Activated T-cell treated with anti-CD3 and anti-CD28 coated beads, Interleukin-2, amount 50 U/mL, for 1 hour (primary cell): ENCODE measurements at places on chromosomes 3 and 15.

DNA sequence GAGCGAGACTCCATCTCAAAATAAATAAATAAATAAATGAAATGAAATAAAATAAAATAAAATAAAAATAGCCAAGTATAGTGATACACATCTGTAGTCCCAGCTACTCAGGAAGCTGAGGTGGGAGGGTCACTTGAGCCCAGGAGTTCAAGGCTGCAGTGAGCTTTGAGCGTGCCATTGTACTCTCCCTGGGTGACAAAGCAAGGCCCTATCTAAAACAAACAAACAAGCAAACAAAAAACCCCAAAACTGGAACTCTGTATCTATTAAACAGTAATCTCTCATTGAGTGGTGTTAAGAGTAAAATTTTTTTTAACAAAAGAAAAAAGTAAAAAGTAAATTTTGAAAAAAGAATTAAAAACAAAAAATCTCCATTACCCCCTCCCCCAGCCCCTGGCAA is 20.8 kb downstream of the EPM2AIP1 start:
- DNase-seq = no peak

- no peak for DNase-seq
Observed at GRCh38 chr3:12835052-12835665, 6.2 kb downstream of the RPL32 start.

DNA sequence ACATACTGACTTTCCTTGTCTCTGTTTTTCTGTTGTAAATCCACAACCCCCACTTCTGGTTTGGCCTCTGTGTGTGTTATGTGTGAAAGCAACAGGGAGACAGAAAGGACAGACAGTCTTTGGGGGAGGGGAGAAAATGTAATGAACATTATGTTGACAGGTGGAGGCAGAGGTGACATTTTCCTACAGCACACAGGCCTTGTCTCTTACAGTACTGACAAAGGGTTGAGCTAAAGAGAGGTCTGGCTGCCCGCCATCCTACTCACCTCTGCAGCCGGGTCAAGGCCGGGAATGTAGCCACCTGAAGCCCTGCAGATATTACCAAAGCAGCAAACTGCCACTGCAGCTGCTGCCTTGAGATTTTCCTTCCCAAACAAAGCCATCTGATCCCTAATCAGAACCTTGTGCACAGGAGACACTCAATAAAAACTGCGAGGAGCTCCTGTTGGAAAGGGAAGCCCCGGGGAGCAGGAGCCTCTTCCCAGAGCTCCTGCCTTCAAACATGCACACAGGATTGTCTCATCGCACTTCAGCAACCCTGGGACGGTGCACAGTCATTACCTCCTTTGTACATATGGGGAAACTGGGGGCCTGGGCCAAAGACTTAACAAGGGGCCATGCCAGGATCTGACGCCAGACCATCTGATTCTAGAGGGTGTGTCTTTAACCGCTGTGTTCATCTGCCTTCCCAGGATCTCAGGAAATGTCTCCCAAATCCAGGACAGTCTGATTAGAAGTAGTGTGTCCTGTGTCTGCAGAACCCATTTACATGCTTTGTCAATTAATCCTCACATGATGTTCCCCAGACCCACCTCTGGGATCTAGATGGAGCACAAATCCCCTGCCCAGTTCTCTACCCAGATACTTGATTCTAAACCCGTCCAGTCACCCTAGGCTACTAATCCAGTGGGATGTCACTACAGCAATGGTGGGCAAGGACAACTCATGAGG is 14.2 kb downstream of the MYO5C start:
- no peak for DNase-seq

DNA sequence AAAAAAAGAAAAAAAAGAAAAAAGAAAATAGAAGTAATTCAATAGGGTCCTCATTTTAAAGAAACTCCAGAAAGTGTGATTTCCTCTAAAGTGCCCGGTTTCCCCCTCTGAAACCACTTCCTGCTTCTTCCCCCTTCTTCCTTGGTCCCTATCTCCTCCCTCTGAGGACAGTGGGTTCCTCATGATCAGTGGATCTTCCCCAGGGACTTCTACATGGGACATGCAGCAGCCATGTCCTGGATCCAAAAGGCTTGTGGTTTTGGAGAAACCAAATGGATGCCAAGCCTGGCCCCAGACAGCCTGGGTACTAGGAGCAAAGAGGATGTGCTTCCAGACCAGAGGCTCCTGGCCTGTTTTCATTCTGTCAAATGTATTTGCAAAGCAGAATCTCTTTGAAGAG is 26.6 kb upstream of the SMAD6 start:
- no peak for DNase-seq

DNA sequence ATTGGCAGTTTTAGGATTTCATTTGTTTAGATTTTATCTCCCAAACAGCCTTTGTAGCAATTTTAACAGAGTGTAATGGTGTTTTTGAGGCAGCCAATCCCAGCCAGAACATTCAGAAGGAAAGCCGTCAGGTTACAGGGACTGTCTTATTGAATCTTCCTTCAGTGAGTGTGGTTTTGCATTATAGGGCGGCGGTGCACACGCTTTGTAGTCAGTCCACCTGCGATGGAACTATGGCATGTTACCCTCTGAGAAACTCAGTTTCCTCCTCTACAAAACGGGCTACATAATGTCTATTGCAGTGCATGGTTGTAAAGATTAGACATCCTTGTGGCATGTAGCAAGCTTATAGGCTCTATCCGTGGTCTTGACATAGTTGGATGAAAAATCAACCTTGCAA is 1.0 kb downstream of the LRRC28 start:
- DNase-seq = no peak

DNA sequence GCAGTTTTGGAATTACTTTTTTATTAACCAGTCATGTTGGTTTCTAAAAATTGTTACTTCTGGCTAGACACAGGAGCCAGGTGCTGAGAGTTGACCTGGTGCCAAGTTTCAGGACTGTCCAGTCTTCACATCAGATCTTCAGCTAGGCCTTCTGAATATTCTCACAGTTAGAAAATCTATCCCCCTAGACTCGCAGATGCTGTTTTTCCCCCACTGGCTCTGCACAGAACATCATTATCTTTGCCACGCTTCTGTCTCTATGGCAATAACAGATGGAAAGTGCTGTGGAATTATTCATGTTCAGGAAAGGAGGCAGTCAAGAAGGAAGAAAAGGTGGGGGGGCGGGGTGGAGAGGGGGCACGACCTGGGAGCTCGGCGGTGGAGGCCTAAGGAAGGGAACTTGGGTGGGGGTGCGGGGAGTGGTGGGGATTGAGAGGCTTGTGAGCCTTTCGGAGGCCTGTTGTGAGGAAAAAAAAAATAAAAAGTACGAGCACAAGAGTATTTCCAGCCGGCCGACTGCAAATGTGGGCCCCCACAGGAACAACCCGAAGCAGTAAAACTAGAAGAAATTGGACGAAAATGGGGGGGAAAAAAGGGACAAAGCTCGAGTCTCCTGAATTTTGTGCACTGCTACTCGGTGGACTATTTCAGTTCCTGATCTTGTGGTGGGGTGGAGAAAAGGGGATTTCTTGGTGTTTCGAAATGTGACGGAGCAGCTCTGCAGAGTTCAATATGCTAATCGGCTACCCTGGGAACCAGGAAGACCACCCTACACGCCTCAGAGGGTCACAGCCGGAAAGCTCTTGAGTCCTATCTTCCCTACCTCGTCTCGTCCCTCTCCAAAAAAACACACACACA is 1.5 kb upstream of the SKIL start:
- no peak for DNase-seq
